ENCODE measurements at places on chromosomes 16 and 17.

- DNase-seq = no peak
Observed at GRCh38 chr17:59435238-59435637, 103.8 kb downstream of the YPEL2 start.

DNA sequence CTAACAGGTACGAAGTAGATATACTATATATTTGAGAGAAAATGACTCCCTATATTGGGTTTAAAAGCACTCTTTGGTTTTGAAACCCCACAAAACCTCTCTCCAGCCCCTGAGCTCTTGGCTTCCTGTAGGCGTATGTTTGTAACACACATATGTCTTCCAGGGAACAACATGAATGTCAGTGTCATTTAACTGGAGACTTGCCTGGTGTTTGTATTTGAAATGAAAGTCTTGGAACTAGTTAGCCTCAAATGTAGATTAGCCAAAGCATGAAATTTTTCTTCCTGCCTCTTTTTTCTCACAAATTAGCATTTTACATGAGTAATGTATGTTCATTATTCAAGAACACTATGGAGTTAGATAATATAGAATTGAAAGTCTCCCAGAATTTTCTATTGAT, 411.8 kb upstream of the ASIC2 start:
- no peak for DNase-seq

DNA sequence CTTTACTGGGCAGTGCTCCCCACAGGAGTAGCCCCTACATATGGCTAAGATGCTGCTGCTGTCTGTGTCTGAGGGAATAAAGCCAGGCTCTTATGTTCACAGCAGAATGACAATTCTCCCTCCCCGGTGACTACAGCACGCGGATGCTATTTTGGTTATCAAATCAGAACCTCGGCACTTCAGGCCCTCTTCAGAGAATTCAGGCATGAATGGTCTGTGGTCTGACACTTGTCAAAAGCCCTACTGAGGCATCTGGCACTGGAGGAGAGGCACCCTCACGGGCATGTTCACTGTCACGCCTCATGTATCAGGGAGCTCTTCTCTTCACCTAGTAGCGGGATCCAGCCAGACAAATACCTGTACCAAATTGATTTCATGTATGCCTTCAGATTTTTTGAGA, 30.4 kb downstream of the KIAA0513 start:
- DNase-seq = no peak

DNA sequence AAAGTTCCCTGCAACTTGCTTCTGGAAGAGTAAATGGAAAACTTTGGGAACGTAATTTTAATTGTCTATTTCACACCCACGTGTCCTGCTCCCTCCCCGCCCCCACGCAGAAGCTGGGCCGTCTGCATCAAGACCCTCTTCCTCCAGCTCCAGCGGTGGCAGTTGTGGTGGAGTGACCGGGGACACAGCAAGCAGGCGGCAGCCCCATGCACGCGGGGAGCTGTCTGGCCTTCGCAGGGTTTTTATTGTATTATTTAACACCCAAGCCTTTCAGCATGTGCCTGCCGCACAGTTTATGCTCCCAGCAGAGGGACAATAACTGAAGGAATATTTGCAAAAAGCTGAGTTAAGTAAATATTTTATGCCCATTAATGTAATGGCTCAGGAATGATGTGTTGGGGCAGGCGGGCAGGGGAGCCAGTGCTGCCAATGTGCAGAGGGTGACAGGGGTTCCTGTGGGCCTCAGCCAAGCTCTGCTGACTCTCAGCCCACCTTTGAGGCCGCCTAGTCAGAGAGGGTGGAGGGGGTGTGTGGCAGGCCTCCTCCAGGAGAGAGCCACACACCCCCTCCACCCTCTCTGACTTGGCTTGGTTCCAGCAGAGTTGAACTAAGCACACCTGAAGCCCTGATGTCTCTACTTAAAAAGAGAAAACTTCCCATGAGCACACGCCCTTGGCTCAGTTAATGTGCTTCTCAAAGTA, 32.4 kb upstream of the ENPP7 start:
- DNase-seq = no peak

GRCh38 chr16:84650062-84650991, 2.0 kb downstream of the KLHL36 start:
- no peak for DNase-seq

DNA sequence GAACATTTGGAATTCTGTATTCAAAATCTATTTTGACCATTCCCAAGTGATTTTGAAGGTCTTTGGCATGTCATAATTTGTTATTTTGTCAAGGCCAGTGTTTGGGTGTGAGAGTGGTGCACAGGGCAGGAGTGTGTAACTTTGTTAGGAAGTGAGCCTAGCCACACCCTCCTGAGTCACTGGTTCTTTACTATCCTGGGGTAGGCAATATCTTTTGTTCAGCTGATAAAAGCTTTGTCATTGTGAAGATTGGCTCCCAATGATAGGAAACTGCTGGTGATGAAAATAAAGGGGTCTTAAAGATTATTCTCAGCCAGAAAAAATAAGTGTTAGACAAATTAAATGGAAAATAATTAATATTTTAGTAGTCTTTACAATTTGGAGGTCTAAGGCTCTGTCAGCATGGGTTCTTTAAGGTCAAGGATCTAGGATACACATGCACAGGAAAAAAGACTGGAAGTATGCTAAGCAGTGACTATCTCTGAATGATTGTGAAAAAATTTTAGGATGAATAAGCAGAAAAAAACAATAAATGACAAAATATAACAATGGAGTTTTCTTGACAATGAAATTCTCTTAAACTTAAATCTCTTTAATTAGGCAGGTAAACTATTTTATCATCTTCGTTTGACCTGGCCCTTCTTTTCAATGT, 5.1 kb downstream of the UBN1 start:
- DNase-seq = peak; percentile 37

DNA sequence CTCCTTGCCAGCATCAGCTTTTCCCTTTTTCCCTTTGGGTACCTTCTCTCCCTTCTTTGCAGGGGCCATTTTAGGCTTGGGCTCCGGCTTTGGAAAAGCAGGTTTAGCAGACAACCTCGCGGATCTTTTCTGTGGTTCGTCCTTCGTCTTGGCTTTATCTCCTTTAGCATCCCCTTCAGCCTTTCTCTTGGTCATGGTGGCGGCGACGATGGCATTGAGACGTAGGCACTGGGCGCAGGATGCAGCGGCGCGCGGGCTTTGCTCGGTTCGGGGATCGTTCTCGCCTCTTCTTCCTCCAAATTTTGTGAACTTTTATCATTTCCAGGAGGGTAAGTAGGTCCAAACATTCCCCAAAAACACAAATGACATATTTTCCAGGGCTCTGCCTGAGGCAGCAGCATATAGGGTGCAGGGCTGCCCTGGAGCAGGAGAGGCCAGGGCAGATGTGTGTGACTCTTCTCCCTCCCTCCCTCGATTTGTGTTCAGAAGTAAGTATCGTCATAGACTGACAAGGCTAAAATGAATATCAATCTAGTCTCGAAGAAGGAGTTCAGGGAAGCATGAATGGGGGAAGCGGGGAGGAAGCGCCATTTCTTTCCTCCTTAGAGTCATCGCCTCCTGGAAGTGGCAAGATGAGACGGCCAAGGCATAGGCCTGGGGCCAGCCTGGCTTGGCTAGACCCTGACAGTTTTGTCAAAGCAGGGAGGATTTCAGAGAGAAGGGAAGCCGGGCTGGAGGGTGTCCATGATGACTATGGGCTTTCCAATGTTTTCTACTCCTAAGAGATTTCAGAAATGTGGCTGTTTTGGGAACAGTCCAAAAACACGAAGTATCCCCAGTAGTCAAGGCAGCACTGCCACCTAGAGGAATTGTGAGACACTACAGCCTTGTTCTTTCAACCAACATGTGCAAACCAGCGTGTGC, 13.2 kb downstream of the CHCT1 start:
- DNase-seq = no peak

DNA sequence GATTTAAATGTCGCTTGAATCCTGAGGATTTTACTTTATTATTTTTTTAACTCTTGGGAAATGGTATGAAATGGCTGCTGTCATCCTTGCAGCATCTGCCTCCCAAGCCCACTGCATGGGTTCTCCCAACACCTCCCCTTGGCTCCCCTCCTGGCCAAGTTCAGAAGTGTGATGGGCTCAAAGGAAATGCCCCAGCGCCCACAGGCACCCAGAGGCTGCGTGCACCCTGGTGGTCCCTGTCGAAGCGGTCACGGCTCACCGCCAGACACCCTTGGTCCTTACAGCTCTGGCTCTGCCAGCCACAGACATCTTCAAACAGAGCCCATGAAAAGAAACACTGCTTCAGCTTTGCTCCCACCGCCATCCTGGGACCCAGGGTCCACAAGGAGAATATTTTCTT, 334.7 kb downstream of the SOX9 start:
- DNase-seq = no peak

DNA sequence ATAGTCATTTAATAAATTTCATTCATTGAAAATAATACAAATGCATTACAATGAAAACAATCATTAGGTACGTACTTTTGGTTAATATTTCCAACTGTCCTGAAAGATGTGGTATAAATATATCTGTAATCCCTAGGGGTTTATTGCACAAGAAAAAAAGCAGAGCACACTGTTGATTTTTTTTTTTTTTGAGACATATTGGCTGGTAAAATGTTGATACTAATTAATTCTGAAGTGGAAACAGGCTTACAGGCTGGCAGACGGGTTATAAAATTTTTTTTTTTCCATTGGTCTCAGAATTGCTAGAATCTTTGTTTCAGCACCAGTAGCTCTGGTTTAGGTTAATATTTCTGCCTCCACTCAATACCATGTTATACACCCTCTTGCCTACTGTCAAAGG, 193.6 kb downstream of the MAP2K6 start:
- no peak for DNase-seq

GRCh38 chr17:60095381-60095780, 16.7 kb upstream of the HEATR6 start:
- DNase-seq = no peak

GRCh38 chr17:63454915-63455314, 8.8 kb upstream of the CYB561 start:
- DNase-seq = no peak

DNA sequence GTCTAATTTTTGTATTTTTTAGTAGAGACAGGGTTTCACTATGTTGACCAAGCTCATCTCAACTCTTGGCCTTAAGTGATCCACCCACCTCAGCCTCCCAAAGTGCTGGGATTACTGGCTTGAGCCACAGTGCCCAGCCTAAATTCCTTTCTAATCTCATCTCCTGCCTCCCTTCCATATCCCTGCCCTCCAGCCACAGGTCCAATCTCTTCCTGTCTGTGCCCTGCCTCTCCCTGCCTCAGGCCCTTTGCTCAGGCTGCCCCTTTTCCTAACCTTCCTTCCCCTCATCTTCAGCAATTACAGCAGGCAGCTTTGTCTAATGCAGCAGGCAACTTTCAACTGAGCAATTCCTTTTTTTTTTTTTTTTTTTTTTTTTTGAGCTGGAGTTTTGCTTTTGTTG, 46.8 kb downstream of the CFAP20 start:
- no peak for DNase-seq

- DNase-seq = no peak
Observed at GRCh38 chr16:67082891-67083290, 26.9 kb upstream of the PHAF1 start.

DNA sequence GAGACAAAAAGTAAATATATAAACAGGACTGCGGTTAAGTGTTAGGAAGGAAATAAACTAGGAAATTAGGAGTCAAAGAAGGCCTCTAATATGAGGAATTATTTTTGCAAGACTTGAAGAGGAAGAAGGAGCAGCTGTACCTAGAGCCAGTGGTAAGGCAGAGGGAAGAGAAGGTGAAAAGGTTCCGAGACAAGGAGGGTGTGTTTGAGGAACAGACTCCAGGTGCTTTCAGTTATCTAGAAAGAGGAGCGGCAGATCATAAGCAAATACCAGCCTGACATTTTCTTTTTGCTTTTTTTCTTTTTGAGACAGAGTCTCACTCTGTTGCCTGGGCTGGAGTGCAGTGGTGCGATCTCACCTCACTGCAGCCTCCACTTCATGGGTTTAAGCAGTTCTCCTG, 61.0 kb downstream of the CHD9 start:
- no peak for DNase-seq
